Activated CD8-positive, alpha-beta memory T cell treated with anti-CD3 and anti-CD28 coated beads for 4 hours (primary cell): ENCODE measurements at places on chromosomes 7 and 10.

DNA sequence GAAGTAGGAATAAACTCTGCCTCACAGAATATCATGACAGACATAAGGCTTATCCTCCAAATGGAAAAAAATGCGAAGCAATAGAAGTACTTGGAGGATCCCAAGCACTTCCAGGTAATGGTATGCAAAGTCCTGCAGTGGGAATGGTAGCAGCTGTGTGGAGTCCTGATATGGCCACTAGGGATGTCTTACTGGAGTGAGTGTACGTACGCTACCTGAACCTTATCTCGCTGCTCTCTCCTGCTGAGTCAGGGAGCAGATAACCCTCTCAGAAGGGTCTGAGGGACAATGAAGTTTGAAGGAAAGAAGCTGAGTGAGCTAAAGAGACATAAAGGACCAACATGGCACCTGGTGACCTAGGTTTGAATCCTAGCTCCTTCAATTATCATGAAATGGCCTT lies 42.2 kb downstream of the CH25H start:
- no peak for DNase-seq

DNA sequence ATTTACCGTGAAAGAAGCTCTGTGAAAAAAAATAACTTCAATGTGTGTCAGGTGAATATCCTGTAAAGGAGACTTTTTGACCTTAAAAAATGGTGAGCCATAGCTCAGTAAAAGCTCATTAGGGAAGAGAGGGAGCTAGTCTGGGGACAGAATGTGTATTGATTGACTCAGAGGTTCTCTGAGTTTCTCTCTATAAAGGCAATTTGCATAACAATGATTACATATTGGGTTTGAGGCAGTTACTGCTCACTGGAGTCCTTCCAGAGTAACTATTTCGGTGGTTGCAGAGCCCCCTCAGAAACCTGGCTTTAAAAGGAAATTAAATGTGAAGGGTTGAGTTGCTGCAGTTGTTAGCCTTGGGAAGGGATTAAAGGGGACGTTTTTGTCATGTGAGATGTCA lies 181.6 kb downstream of the GALNT17 start:
- DNase-seq: no peak

DNA sequence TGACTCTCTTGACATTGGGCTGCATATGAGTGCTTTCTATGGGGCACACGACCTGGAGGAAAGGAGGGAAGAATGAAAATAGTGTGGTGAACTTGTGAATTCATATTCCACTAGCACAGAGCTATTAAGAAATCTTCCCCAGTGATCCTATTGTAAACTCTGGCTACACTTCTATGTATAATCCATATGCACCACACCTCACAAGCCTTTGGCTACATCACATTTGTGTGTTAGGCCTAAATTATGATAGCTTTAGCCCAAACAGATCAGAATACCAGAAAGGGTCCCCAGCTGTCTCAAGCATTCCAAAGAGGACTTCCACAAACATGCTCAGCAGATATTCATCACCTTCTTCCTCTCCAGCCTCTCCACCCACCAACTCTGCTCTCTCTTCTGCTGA lies 9.7 kb upstream of the IFIT1B start:
- DNase-seq: no peak

- DNase-seq: no peak
Observed at GRCh38 chr7:149862156-149862555, 11.6 kb upstream of the ATP6V0E2 start.

DNA sequence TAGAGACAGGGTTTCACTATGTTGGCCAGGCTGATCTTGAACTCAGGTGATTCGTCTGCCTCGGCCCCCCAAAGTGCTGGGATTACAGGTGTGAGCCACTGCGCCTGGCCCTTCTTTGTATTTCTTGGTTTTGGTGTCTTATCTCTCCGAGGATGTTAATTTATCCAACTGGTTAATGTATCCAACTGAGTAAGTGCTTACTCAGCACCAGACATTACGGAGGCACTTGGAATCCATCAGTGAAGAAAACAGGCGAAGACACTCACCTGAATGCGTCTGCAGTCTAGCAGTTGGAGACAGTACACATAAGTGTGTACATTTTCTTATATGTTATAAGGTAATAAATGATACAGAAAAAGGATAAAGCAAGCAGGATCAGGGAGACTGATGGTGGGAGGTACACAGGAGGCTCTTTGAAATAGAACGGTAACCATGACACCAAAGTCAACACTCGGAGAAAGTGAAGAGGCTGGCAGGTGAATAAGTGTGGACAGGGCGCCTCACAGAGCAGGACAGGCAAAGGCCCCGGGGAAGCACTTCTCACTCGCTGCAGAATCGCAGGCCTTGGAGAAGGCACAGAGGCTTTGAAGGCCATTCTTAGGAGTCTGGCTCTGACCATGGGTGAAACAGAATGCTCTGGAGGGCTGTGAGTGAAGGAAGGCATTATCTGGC lies 73.1 kb downstream of the LANCL2 start:
- no peak for DNase-seq

GRCh38 chr10:27088119-27089044 lies 11.9 kb downstream of the ANKRD26 start:
- no peak for DNase-seq

DNA sequence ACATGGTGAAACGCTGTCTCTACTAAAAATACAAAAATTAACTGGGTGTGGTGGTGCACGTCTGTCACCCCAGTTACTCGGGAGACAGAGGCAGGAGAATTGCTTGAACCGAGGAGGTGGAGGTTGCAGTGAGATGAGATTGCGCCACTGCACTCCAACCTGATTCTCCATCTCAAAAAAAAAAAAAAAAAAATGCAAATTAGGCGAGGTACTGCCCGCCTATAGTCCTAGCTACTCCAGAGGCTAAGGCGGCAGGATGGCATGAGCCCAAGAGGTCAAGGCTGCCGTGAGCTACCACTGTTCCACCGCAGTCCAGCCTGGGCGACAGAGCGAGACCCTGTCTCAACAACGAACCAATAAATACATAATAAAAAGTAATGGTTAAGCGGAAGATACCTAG lies 1.1 kb upstream of the EIF4H start:
- no peak for DNase-seq

GRCh38 chr7:44978511-44979366 lies at the start of gene MYO1G:
TSS of gene MYO1G (minus strand) at chr7:44979015. CDS start at chr7:44978961, 54 bp downstream.
- DNase-seq: peak; percentile 77

DNA sequence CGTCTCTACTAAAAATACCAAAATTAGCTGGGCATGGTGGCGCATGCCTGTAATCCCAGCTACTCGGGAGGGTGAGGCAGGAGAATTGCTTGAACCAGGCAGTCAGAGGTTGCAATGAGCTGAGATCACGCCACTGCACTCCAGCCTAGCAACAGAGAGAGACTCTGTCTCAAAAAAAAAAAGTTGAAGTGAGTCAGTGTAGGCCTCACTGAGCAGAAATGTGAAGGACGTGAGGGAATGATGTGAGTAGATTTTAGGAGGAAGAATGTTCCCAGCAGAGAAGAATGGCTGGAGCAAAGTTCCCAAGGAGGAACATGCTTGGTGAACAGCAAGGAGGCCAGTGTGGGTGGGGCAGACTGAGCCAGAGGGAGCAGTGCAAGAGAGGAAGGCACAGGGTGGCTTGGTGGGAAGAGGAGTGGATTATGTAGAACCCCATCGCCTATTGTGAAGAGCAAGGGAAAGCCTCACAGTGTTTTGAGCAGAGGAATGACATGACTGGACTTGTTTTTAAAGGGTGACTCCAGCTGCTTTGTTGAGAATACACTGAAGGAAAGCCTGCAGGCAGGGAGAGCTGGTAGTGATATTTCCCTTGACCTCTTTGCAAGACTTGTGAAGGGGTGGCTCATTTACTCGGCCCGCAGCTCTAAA lies 708.7 kb downstream of the SUGCT start:
- DNase-seq: no peak

GRCh38 chr10:100007231-100008141 lies 2.3 kb downstream of the DNMBP start:
- no peak for DNase-seq

- DNase-seq: no peak
Observed at GRCh38 chr7:50657341-50657873, 92.2 kb upstream of the DDC start.

DNA sequence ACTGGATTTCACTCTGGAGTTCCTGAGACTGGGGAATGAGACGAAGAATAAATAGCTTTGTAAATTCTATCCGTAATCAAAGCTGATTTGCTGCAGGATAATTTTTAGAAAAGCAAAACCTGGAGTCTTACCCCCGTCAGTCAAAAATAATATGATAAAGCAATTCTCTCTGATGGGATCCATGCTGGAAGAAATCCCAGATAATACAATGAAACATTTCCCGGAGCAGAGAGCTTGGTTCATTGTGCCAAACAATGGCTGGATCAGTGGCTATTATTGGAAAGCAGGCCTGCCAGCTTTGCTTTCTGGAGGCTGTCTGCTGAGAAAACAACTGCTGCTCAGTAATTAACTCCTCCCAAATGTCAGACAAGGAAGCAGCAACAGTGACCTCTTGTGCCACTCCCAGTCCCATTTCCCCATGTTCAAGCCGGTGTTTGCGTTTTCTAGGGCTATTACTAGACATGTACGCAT lies 609.4 kb upstream of the PCDH15 start:
- no peak for DNase-seq

DNA sequence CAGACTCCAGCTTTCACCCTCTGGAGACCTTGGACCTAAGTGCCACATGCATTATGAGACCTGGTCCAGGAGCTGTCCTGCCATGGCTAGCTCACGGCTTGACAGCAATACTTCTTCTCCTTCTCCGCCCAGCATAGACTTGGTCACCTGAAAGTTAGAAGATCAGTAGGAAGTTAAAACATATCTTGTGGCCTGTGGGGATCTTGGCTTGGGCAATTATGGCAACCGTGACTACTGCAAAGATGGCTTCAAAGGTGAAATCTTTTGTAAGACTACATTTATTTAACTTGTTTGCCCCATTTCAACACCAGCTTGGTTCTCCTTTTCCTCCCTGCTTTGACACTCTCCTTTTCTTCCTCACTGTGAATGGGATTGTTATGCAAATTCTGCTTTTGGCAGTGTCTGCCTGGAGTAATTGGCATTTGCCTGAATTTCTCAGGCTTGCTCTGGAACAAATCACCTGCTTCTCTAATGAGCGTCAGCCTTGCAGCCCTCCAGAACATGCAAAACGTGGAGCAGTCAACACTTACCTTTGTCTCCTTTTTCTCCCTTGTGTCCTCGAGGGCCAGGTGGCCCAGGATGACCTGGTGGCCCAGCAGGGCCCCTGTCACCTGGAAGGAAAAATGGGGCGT lies 53.4 kb downstream of the COL17A1 start:
- DNase-seq: no peak

DNA sequence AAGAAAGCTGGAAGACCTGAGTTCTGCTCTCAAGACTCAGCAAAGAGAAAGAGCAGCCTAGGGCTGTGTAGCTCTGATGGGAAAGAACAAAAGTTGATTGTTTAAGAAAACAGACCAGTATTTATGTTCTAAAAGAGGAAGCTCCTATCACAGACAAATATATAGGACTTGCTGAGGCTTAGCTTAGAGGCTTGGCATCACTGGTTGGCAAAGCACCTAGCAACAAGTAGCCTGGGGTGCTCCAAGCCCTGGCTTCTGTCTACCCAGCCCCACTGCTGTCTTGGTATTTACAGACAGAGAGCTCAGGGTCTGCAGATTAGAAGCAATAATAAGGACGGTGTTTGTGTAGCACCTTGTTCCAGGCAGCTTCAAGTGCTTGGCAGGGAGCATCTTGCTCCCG lies 36.9 kb upstream of the CCDC3 start:
- DNase-seq: no peak

- no peak for DNase-seq
Observed at GRCh38 chr7:150838965-150839650, 13.2 kb upstream of the AOC1 start.

- no peak for DNase-seq
Observed at GRCh38 chr10:82497439-82497838, 622.4 kb downstream of the NRG3 start.

GRCh38 chr10:3904419-3904960 lies 119.5 kb upstream of the KLF6 start:
- DNase-seq: no peak

- no peak for DNase-seq
Observed at GRCh38 chr10:88318803-88319202, 264.3 kb downstream of the RNLS start.

GRCh38 chr10:104345941-104346340 lies 7.7 kb upstream of the ITPRIP start:
- no peak for DNase-seq

- DNase-seq: no peak
Observed at GRCh38 chr7:105020926-105021325, 6.9 kb downstream of the KMT2E start.

- no peak for DNase-seq
Observed at GRCh38 chr10:49752584-49752983, 9.5 kb downstream of the OGDHL start.

DNA sequence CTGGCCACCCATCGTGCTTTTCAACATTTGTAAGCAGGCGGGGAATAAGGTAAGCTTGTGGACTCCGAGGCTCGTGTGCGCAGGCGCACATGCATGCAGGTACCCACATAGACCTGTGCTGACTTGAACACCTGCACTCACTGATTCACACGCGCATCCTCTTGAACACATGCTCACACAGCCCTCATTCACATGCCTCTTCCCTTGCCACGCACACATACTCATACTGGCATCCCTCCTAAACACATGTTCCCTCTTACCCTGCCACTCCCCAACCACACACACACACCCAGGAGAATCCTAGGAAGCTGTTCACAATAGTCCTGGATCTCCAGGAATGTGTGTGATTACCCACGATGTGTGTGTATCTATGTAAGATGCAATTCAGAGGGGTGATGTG lies 44.1 kb upstream of the LBX1 start:
- no peak for DNase-seq

DNA sequence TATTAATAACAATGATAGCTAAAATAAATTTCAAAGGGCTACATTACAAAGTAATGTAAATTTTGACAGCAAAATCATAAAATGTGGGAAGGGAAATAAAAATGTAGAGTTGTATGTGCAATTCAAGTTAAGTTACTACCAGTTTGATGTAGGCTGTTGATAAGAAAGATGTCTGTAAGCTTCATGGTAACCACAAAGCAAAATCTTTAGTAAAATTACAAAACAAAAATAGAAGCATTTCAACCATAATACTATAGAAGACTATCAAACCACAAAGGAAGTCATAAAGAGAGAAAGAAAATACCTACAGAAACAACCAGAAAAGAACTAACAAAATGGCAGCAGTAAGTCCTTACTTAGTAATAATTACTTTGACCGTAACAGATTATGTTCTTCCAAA lies 99.1 kb downstream of the C7orf25 start:
- DNase-seq: no peak

- DNase-seq: no peak
Observed at GRCh38 chr7:43686991-43687390, 42.3 kb downstream of the COA1 start.

DNA sequence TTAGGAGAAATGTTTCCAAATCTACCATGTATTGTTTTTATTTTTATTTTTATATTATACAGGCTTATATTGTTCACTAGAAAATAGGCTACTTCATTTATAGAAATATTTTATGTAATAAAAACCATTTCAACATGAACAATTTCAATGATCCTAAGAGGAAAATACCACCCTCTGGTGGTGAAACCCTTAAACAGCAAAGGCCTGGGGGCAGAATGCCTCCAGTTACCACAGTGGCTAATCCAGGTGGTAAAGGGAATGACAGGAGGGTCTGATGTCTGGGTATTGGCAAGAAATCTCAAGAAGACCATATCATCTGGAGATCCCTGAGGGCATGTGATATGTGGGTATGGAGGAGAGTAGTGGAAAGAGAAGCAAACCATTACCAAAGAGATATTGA lies 19.3 kb downstream of the MACC1 start:
- no peak for DNase-seq
